ENCODE measurements at places on chromosomes 16 and 17. TPM values are rescaled to one million over a fixed set of nuclear protein-coding genes. Genes with fewer than 3 reads are reported as not detected.

- H3K4me3 ChIP-seq, result peak overlapping the region; percentile 18
- H3K36me3 ChIP-seq, result no peaks in the 10 kb centered on the region
- peaks cover 10% of the 10 kb centered on the region for H3K27me3 ChIP-seq
Measured at GRCh38 chr17:38451840-38452529, 23.7 kb downstream of the ARHGAP23 start.

GRCh38 chr16:71303938-71304337 is 14.7 kb upstream of the CMTR2 start:
- no peaks in the 10 kb centered on the region for H3K27me3 ChIP-seq
- no peak overlapping the region for H3K4me3 ChIP-seq
- H3K4me1 ChIP-seq, result no peaks in the 10 kb centered on the region
- no peak overlapping the region for H3K27ac ChIP-seq

The CACNG4 gene
- 1.2 TPM for total RNA-seq

- H3K36me3 ChIP-seq, result no peaks in the 10 kb centered on the region
- H3K4me3 ChIP-seq, result no peak overlapping the region
- H3K4me1 ChIP-seq, result peaks cover 30% of the 10 kb centered on the region
- no peaks in the 10 kb centered on the region for H3K27me3 ChIP-seq
- peak overlapping the region; percentile 64 for H3K27ac ChIP-seq
- no peak for DNase-seq
Measured at GRCh38 chr16:13113741-13114140, 212.3 kb downstream of the SHISA9 start.

GRCh38 chr16:23302045-23302956 is at the start of gene SCNN1B:
TSS of gene SCNN1B (plus strand) at chr16:23302302. CDS start at chr16:23348600, 46,298 bp downstream.
- peak; percentile 67 for DNase-seq
- H3K4me3 ChIP-seq, result peak within 1 kb of the TSS; percentile 87
- H3K27ac ChIP-seq, result no peak within 1 kb of the TSS
- H3K27me3 ChIP-seq, result peaks cover 54% of the 10 kb centered on the region

The SLC12A3 gene
- not detected for total RNA-seq

GRCh38 chr17:15479703-15480102 is 12.3 kb upstream of the CDRT4 start:
- no peak for DNase-seq
- H3K27me3 ChIP-seq, result no peaks in the 10 kb centered on the region
- H3K36me3 ChIP-seq, result no peaks in the 10 kb centered on the region
- H3K4me3 ChIP-seq, result no peak overlapping the region
- no peaks in the 10 kb centered on the region for H3K4me1 ChIP-seq
- no peak overlapping the region for H3K27ac ChIP-seq

DNA sequence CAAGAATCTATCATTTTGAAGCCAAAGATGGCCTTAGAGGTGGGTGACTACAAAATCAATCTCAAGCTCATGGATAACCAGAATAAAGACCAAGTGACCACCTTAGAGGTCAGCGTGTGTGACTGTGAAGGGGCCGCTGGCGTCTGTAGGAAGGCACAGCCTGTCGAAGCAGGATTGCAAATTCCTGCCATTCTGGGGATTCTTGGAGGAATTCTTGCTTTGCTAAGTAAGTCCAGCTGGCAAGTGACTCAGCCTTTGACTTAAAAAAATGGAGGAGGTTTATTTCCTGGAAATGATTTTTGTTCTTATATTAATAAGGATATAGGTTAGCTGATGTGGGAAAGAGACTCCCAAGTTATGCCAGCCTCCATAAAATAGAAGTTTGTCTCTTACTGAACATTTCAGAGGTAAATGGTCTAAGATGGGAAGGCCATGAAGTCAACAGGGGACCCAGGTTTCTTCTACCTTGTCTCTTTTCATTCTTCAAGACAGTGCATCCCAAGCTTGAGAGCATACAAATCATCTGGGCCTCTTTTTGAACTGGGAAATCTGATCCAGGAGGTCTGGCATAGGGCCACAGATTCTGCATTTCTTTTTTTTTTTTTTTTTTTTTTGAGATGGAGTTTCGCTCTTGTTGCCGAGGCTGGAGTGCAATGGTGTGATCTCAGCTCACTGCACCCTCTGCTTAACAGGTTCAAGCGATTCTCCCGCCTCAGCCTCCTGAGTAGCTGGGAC is 19.8 kb upstream of the TANGO6 start:
- H3K27me3 ChIP-seq, result no peaks in the 10 kb centered on the region
- no peaks in the 10 kb centered on the region for H3K36me3 ChIP-seq
- peak; percentile 60 for DNase-seq
- H3K4me1 ChIP-seq, result no peaks in the 10 kb centered on the region

The PRAC1 gene
- total RNA-seq, result not detected

DNA sequence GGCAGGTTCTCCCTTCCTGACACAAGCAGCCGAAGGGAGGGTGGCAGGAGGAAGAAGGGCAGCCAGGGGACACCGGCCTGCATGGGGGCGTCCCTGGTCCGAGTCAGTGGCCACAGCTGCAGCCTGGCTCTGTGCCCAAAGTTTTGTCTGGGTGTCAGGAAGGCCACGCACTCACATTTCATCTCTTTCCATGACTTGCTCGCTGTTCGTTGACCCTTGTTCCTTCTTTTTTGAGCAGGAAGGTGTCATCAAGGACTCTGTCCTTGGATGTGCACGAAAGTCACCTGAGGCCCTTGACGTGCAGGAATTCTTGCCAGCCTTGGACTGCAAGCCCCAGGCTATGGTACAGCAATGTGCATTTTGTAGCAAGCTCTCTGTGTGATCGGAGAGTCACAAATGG is 93.3 kb downstream of the TNFRSF13B start:
- H3K27ac ChIP-seq, result no peak overlapping the region
- no peak for DNase-seq
- H3K36me3 ChIP-seq, result no peaks in the 10 kb centered on the region

DNA sequence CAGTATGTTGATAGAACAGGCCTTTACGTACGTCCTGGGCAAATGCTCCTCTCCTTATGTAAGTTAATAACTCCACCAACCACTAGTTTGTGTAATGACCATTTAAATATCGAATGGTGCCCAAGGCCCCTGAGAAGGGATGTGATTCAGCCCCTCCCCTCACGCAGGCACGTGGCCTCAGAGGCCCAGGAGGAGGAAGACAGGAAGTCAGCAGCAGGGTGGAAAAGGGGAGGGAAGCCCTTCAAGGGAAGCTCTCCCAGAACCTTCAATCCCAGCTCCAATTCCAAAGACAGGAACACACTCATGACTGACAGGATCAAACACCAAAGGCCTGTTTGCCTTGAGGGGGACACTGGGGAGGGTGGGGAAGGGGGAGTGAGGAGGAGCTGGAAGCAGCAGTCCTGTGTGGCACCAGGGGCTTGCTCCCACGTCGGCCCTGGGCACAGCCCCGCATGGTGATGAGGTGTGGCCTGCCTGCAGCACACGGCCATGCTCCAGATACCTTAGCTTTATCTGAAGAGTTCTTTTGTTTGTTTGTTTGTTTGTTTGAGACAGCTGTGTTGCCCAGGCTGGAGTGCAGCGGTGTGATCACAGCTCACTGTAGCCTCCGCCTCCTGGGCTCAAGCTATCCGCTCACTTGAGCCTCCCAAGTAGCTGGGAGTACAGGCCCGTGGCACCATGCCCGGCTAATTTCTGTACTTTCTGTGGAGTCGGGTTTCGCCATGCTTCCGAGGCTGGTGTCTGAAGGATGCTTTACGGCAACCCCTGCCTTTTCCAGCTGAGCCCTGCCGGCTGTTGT is 105.0 kb downstream of the ZNF778 start:
- no peaks in the 10 kb centered on the region for H3K27me3 ChIP-seq
- H3K4me3 ChIP-seq, result no peak overlapping the region
- H3K36me3 ChIP-seq, result no peaks in the 10 kb centered on the region
- peak overlapping the region; percentile 61 for H3K27ac ChIP-seq

- peaks cover 6% of the 10 kb centered on the region for H3K4me1 ChIP-seq
- H3K27ac ChIP-seq, result no peak overlapping the region
- no peaks in the 10 kb centered on the region for H3K27me3 ChIP-seq
- DNase-seq, result no peak
Measured at GRCh38 chr17:4959261-4959965, 8.2 kb downstream of the SPAG7 start.

The PROCA1 gene
- 12.5 TPM for total RNA-seq

- H3K4me1 ChIP-seq, result peaks cover 12% of the 10 kb centered on the region
- no peaks in the 10 kb centered on the region for H3K27me3 ChIP-seq
- DNase-seq, result no peak
- H3K36me3 ChIP-seq, result no peaks in the 10 kb centered on the region
- no peak overlapping the region for H3K4me3 ChIP-seq
Measured at GRCh38 chr16:56363181-56363716, 62.1 kb downstream of the AMFR start.

- no peaks in the 10 kb centered on the region for H3K36me3 ChIP-seq
- H3K4me1 ChIP-seq, result no peaks in the 10 kb centered on the region
- no peak for DNase-seq
- no peaks in the 10 kb centered on the region for H3K27me3 ChIP-seq
Measured at GRCh38 chr16:20053336-20053735, 20.4 kb downstream of the GPR139 start.

The ABCA6 gene
- not detected for total RNA-seq

The CAMKK1 gene
- 2.9 TPM for total RNA-seq

DNA sequence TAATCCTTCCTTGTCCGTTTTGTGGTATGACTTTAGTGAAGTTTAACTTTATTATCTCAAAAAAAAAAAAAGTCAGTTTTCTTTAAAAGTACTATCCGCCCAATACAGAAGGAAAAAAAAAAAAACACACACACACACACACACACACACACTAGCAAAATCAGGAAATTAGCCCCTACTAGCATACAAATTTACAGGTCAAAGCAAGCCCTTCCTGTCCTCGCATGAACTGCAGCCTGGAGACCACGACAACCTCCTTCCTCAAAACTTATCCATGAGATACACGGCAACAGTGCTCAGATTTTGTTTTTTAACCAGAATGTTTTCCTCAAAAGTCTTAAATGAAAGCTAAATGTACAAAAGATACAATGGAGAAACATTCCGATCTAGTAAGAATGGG is 16.2 kb downstream of the NCOR1 start:
- peaks cover 14% of the 10 kb centered on the region for H3K4me1 ChIP-seq
- no peaks in the 10 kb centered on the region for H3K27me3 ChIP-seq
- H3K36me3 ChIP-seq, result no peaks in the 10 kb centered on the region
- DNase-seq, result no peak
- no peak overlapping the region for H3K4me3 ChIP-seq

GRCh38 chr17:73911726-73912372 is 267.6 kb upstream of the SDK2 start:
- no peak overlapping the region for H3K27ac ChIP-seq
- H3K36me3 ChIP-seq, result no peaks in the 10 kb centered on the region
- DNase-seq, result no peak
- no peak overlapping the region for H3K4me3 ChIP-seq
- H3K27me3 ChIP-seq, result peaks cover 84% of the 10 kb centered on the region

GRCh38 chr16:51418258-51418657 is 267.2 kb upstream of the SALL1 start:
- DNase-seq, result peak; percentile 60
- H3K27me3 ChIP-seq, result no peaks in the 10 kb centered on the region
- no peaks in the 10 kb centered on the region for H3K36me3 ChIP-seq

All from neural progenitor cell (in vitro differentiated cells).